ENCODE measurements at places on chromosomes 1 and 21.

DNA sequence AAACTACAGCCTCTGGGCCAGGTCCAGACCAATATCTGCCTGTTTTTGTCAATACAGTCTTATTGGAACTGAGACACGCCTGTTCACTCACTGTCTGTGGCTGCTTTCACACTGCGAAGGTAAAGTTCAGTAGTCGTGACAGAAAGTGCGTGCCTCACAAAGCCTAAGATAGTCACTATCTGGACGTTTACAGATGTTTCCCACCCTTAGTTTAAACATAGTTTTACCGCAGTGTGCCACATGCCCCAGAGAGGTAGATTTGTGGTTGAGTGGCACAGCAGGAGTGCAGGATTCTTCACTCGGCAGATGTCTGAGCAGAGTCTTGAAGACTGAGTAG lies 61.9 kb downstream of the NFASC start:
- no peak for DNase-seq

- DNase-seq: no peak
Observed at GRCh38 chr1:119680193-119680592, 31.5 kb upstream of the PHGDH start.

GRCh38 chr1:160681891-160682140 lies 29.8 kb downstream of the CD48 start:
- no peak for DNase-seq

GRCh38 chr1:156508955-156509234 lies 8.3 kb upstream of the MEF2D start:
- DNase-seq: no peak

GRCh38 chr1:44483089-44483874 lies 78.2 kb downstream of the RNF220 start:
- DNase-seq: no peak

DNA sequence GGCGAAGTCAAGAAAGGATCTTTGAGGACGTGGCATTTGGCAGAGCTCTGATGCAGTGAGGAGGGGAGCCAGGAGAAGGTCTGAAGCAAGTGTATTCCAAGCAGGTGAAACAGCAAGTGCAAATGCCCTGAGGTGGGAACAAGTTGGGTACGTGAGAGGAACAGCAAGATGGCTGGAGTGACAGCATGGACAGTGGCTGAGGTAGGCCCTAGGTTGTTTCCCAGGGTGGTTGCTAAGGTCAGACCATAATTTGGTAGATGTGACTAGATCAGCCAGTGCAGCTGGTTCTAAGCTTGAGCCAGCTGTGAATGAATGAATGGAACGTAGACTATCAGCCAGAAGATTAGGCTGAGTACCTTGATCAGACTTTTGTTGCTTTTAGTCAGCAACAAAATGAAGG lies 37.5 kb upstream of the JUN start:
- DNase-seq: no peak

GRCh38 chr1:226029093-226029496 lies 30.0 kb upstream of the SDE2 start:
- DNase-seq: no peak

DNA sequence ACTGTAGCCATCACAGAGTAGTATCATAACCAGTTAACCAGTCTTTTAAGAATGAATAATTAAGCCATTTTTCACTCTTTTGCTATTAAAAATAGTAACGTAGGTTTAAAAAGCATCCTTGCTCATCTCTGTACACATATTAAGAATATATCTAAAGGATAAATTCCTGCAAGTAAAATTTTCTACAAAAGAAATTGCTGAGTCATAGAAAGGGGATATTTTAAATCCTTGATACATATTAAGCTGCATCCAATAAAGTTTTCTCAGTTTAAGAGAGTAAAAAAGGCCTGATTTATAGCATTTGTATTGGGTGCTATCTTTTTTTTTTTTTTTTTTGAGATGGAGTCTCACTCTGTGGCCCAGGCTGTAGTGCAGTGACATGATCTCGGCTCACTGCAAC lies 1.9 kb upstream of the CTH start:
- DNase-seq: no peak

- no peak for DNase-seq
Observed at GRCh38 chr1:147542569-147542897, 1.2 kb downstream of the BCL9 start.

GRCh38 chr1:21869620-21870121 lies 57.6 kb downstream of the LDLRAD2 start:
- DNase-seq: no peak

DNA sequence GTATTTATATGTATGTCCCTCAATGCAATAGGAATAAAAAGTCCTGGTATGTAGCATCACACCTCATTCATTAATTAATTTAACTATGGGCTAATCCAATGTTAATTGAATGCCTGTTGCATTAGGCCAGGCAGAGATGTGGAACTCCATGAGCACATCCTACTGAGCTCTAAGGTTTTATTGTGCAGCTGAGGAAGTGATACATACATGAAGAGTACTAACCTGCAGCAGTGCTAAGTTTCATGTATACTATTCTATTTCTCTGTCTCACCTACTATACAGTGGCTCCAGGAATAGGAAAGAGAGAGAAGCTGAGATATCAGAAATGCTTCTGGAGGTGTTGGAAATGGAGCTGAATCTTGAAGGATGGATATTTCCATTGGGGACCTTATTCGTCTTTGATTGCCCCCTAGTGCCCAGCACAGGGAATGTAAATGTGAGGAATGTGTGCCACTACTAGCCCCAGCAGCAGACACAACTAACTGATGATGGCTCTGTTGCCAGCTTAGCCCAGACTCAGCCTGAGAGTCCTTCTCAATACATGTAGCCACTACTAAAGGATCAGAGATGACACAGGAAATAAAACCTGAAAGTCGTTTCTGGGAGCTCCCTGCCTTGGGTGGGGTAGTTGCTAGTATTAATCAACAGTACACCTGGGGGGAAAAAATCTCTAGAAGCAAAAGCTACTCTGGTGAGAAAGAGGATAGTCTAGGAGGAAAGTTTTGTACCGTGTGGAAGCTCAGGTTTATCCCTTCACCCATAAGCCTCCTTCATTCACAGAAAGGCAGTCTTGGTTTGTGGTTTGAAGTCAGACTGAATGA lies 173.3 kb upstream of the FOXD3 start:
- peak; percentile 19 for DNase-seq

DNA sequence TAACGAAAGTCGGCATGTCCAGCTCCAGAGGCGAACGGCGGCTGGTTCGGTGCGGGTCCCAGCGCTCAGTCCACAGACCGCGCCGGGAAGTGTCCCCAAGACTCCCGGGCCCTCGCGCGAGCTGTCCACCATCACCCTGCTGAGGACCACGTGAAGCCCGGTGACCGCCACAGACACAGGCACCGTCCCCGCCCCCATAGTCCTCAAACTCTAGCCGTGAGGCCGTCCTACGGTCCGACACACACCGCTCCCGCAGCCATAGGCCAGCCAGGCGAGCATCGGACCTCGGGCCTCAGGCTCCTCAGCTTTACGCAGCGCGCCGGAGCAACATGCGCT lies 535 bp downstream of the SETD4 start:
- DNase-seq: no peak

GRCh38 chr1:69506721-69507120 lies 61.0 kb upstream of the LRRC7 start:
- DNase-seq: no peak

GRCh38 chr1:246959944-246960693 lies 28.4 kb upstream of the AHCTF1 start:
- DNase-seq: no peak

DNA sequence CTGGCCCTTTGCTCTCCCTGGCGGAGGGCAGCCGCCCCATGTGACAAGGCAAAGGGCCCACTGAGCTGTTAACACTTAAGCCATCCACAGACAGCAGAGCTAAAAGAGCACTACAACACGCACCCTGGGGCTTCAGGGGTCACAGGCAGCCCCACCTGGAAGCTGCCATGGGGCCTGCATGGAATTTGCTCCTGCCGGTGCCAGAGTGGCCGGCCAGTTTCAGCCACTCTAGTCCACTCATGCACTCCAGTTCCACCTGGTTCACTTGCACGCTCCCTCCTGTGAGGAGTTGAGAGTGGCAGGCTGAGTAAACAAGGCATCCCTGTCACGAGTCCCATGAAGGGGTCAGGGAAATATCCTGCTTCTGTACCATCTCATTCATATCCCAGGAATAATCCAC lies 55.3 kb downstream of the RIMS3 start:
- no peak for DNase-seq

- DNase-seq: no peak
Observed at GRCh38 chr1:184520336-184520735, 133.5 kb downstream of the C1orf21 start.

GRCh38 chr1:244414543-244414942 lies 37.2 kb downstream of the ADSS2 start:
- no peak for DNase-seq

- no peak for DNase-seq
Observed at GRCh38 chr1:58620259-58620658, 43.2 kb upstream of the TACSTD2 start.

DNA sequence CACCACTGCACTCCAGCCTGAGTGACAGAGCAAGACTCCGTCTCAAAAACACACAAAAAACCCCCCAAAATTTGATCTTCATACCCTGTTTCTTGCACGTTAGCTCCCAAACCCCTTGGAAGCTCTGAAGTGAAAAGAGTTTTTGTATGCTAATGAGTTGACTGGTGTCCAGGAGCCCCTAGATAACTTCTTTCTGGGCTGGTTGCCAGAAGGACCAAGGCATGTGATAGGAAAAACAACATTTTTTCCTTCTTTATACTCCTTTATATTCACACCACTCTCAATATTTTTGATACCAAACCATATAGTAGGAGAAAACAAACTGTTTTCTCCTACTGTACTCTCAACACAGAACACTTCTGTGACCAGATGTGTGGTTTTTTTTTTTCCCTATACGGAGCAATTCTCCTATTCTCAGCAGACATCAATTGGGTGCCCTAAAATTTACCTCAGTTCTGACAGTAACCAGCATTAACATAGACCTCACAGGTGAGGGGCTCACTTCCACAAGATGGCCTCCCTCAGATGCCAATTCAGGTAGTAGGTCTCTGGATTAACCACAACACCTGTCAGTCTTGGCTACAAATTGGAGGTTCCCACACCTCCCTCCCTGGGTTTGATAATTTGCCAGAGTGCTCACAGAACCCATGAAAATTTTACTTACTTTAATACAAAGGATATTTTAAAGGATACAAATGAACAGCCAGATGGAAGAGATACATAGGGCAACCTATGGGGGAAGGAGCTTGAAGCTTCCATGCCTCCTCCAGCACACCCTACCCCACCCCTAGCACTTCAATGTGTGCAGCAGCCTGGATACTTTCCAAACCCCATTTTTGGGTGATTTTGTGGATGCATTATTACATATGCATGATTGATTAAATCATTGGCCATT lies 25.6 kb downstream of the ZYG11B start:
- DNase-seq: no peak
